ENCODE measurements at places on chromosomes 3 and 15. TPM values are rescaled to one million over a fixed set of nuclear protein-coding genes. Genes with fewer than 3 reads are reported as not detected.

- no peak overlapping the region for H3K27ac ChIP-seq
- H3K4me3 ChIP-seq = no peak overlapping the region
- no peaks in the 10 kb centered on the region for H3K4me1 ChIP-seq
Measured at GRCh38 chr3:4425055-4425454, 42.0 kb downstream of the SUMF1 start.

DNA sequence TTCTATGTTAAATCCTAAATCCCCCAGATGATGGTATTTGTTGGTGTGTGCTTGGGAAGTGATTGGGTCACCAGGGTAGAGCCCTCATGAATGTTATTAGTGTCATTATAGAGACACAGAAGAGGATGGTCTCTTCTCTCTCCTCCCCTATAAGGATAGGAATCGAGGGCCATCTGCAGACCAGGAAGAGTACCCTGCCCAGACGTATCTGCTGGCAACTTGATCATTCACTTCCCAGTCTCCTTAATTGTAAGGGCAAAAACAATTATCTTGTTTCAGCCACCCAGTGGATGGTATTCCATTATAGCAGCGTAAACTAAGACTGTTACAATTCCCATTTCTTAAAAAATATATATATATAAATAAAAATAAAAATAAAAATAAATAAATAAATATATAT lies 892.2 kb downstream of the SI start:
- no peak for DNase-seq
- no peaks in the 10 kb centered on the region for H3K4me1 ChIP-seq
- no peaks in the 10 kb centered on the region for H3K36me3 ChIP-seq
- no peaks in the 10 kb centered on the region for H3K27me3 ChIP-seq
- H3K4me3 ChIP-seq = no peak overlapping the region
- H3K27ac ChIP-seq = no peak overlapping the region

DNA sequence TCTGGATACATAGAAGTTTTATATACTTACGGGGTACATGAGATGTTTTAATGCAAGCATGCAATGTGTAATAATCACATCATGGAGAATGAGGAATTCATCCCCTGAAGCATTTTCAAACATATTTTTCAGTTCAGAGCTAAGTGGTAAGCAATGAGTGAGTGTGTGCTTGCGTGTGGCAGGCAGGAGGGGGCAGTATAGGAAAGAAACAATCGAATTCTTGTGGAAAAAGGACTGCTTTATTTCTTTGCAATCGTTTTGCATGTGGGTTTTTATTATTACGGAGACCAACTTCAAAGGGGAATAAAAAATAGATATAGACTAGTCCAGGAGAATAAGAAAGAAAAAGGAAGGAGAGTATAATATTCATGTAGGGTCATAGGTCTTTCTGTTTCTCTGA lies 271.6 kb downstream of the CHL1 start:
- no peaks in the 10 kb centered on the region for H3K36me3 ChIP-seq
- no peaks in the 10 kb centered on the region for H3K27me3 ChIP-seq
- DNase-seq = no peak
- H3K27ac ChIP-seq = no peak overlapping the region

GRCh38 chr3:181919375-181919774 lies 207.7 kb downstream of the SOX2 start:
- no peaks in the 10 kb centered on the region for H3K27me3 ChIP-seq
- no peak overlapping the region for H3K27ac ChIP-seq
- no peak for DNase-seq
- no peaks in the 10 kb centered on the region for H3K4me1 ChIP-seq
- H3K36me3 ChIP-seq = no peaks in the 10 kb centered on the region

- H3K36me3 ChIP-seq = no peaks in the 10 kb centered on the region
- peaks cover 14% of the 10 kb centered on the region for H3K4me1 ChIP-seq
- H3K27me3 ChIP-seq = peaks cover 2% of the 10 kb centered on the region
- no peak overlapping the region for H3K27ac ChIP-seq
Measured at GRCh38 chr15:66720206-66721010, 18.4 kb downstream of the SMAD6 start.

DNA sequence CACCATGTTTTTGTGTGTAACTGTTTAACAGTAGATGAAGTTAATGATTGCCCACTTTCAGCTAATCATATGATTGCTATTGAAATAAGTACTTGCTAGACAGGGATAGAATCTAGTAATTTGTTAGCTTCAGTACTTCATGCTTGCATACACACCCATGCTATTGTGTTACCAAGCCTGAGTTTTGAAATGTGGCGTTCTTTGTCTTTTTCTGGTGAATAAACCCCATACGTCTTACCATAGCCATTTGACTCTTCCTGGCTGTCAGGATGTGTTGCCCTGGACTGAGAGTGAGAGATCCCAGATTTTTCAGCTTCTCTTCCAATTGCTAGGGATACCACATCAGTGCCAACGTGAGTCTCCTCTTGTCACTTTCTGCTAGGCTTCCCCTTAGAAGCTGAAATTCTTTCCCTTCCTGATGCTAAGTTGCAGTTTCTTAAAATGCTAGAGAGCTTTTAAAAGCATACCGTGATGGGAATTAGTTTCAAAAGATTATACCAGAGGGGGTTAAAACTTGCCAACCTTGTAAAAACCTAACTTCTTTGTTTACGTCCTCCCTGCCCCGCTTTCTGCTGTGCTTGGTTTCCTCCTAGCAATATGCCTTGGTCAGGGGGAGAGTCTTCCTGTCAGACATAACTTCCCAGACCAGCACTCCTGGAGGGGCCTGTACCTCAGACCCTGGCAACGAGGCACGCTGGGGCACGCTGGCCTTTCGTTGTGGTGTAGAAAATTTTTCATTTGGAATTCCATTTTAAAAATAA lies 62.9 kb upstream of the ULK4 start:
- no peaks in the 10 kb centered on the region for H3K27me3 ChIP-seq
- no peaks in the 10 kb centered on the region for H3K36me3 ChIP-seq
- no peak overlapping the region for H3K27ac ChIP-seq
- no peak overlapping the region for H3K4me3 ChIP-seq
- DNase-seq = no peak

DNA sequence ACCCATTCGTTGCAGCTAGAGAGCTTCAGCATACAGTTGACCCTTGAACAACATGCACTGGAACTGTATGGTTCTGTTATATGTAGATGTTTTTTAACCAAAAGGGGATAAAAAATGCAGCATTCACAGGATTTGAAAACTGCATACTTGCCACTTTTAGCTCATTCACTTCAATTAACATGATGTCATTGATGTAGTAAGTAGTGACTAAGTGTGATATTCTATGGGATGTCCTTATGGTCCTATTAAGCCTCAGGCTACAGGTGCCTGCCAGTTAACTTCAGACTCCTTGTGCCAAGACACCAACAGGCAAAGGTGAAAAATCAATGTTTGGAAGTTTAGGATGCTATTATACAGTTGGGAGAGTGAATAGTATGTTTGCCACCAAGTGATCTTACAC lies 553.6 kb upstream of the NECTIN3 start:
- no peak overlapping the region for H3K27ac ChIP-seq
- no peak for DNase-seq
- no peaks in the 10 kb centered on the region for H3K27me3 ChIP-seq
- no peak overlapping the region for H3K4me3 ChIP-seq
- no peaks in the 10 kb centered on the region for H3K36me3 ChIP-seq

DNA sequence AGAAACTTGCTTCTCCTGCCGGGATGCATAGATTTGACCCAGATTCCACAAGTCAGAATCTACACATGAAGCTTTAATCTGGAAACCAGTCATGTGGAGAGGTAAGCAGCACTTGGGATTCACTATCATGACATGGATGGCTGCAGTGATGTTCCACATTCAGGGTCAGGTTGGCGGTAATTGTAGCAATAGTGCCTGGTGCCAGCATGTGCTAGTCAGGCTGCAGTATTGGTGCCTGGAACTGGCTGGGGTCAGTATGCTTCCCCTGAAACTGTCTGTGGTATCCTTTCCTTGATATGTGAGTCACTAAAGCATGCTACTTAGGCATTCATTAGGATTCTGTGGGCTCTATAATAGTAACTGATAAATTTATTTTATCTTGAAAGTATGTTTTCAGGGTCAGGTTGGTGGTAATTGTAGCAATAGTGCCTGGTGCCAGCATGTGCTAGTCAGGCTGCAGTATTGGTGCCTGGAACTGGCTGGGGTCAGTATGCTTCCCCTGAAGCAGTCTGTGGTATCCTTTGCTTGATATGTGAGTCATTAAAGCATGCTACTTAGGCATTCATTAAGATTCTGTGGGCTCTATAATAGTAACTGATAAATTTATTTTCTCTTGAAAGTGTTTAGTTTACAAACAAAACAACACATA lies 1439.2 kb downstream of the ZPLD1 start:
- H3K4me1 ChIP-seq = no peaks in the 10 kb centered on the region
- no peaks in the 10 kb centered on the region for H3K36me3 ChIP-seq
- H3K27ac ChIP-seq = no peak overlapping the region

DNA sequence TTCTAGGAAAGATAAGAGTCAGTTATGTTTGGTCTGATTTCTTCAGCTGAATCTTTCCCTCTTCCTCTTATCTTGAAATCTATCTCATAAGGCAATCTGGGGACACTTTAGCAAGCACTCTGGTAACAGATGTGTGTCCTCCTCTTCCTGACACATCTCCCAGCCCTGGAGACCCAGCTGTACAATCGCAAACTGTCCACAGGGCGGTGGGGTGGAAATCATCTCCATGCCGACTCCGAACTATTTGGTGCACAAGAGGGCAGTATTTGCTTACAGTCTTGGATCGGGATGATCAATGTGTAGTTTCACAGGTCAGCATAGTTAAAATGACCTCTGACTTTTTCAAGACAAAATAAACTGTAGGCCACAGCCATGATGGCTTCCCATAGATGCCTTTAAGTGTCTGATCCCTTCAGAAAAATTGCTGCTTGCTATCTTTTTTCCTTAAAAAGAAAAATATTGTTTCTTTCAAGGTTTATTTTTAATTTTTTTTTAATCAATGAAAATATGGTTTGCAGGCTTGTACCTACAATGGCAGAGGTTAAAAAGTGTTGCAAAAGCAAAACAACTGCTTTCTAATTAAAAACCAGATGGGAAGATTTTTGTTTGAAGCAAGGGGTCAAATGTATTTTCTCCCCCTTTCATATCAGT lies 17.7 kb downstream of the EEFSEC start:
- no peaks in the 10 kb centered on the region for H3K27me3 ChIP-seq
- H3K27ac ChIP-seq = no peak overlapping the region
- H3K4me1 ChIP-seq = peaks cover 14% of the 10 kb centered on the region
- H3K36me3 ChIP-seq = no peaks in the 10 kb centered on the region

DNA sequence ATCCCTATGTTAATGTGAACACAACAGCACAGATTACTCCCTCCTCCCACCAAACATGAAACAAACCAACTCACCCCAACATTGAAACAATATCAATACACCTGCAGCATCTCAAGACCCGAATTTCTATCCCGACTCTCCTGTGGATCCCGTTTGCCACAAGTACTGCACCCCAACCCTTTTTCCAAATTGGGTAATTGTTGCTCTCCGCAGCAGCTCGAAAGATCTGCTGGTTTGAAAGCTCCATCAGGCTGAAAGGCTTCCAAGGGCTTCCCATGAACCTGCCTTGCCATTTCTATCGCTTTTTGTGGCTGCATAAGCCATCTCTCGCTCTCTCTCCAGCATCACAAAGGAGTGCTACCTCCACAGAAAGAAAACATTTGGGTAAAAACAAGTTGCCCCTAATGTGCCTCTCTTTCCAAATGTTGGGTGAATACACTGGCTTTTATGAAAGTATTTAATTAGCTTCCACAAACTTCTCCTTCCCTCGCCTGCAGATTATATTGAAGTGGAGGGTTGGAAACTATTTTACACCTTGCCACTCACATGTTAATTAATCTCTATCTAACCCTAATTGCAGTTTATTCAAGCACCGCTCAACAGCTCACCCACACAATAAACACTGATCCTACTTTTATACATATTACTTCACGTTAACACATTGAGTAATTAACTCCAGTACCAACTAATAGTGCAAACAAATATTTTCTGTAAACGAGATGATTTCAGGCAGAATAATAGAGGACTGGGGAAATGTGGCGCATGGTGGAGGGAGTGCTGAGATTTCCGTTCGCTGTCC lies 2.5 kb upstream of the FEZF2 start:
- H3K27ac ChIP-seq = no peak overlapping the region
- H3K4me1 ChIP-seq = peaks cover 4% of the 10 kb centered on the region
- no peak overlapping the region for H3K4me3 ChIP-seq

DNA sequence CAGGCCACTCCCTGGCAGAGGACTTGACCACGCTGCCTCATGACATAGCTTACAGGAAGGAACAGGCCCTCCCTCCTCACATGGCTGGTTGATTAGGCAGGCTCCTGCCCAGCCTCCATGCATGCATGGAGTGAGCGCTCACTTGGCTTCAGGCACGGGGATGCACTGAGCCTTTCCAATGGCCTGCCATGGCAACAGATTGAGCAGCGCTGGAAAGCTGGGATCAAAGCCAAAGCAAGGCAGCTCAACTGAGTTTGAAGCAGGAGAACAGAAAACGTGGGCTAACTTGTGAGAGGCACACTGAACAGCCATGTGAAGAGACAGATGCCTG lies 5.9 kb upstream of the GRAMD2A start:
- H3K4me3 ChIP-seq = no peak overlapping the region
- peaks cover 100% of the 10 kb centered on the region for H3K36me3 ChIP-seq
- no peak for DNase-seq
- H3K27ac ChIP-seq = no peak overlapping the region

- no peak overlapping the region for H3K4me3 ChIP-seq
- H3K27ac ChIP-seq = no peak overlapping the region
- no peaks in the 10 kb centered on the region for H3K36me3 ChIP-seq
- H3K27me3 ChIP-seq = no peaks in the 10 kb centered on the region
- H3K4me1 ChIP-seq = no peaks in the 10 kb centered on the region
- no peak for DNase-seq
Measured at GRCh38 chr15:62153228-62153627, 11.9 kb downstream of the C2CD4B start.

- H3K4me1 ChIP-seq = no peaks in the 10 kb centered on the region
- no peaks in the 10 kb centered on the region for H3K36me3 ChIP-seq
- H3K4me3 ChIP-seq = no peak overlapping the region
- no peak overlapping the region for H3K27ac ChIP-seq
- DNase-seq = no peak
Measured at GRCh38 chr3:65284546-65284945, 596.7 kb upstream of the ADAMTS9 start.

DNA sequence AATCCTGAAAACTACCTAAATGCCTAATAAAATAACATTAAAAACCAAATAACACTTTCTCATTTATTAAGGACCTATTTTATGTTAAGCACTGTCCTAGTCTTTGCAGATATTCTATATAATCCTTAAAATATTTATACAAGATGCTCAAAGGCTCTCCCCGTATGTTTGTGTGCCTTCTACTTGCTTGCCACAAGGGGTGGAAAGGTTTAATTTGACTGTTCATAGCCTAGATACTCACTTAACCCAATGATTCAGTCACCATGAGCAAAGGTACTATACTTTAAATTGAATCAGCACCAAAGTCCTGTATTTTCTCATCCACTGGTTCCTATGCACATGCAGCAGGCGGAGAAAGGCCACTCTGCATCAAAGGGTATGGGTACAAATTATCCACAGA lies 32.0 kb downstream of the LSAMP start:
- DNase-seq = no peak
- no peak overlapping the region for H3K27ac ChIP-seq
- H3K27me3 ChIP-seq = no peaks in the 10 kb centered on the region
- H3K4me3 ChIP-seq = no peak overlapping the region
- no peaks in the 10 kb centered on the region for H3K4me1 ChIP-seq

Gene CKMT1B
- not detected for total RNA-seq

Gene CIB2
- total RNA-seq = 0.82 TPM

Gene PIF1
- 0.22 TPM for total RNA-seq

Gene CLDN1
- total RNA-seq = 0.80 TPM

Gene C3orf20
- not detected for total RNA-seq

Gene FOXL2NB
- total RNA-seq = not detected

Gene STAB1
- total RNA-seq = 1.5 TPM

Gene GRM2
- total RNA-seq = 4.2 TPM

Gene TRPM1
- total RNA-seq = not detected

Data from CD4-positive, alpha-beta T cell (primary cell).